ENCODE measurements at places on chromosomes 4 and X. TPM values are rescaled to one million over a fixed set of nuclear protein-coding genes. Genes with fewer than 3 reads are reported as not detected.

GRCh38 chr4:20570981-20571715, 129.1 kb upstream of the PACRGL start:
- DNase-seq: no peak

- DNase-seq: no peak
Measured at GRCh38 chr4:336893-337142, 796 bp upstream of the ZNF141 start.

DNA sequence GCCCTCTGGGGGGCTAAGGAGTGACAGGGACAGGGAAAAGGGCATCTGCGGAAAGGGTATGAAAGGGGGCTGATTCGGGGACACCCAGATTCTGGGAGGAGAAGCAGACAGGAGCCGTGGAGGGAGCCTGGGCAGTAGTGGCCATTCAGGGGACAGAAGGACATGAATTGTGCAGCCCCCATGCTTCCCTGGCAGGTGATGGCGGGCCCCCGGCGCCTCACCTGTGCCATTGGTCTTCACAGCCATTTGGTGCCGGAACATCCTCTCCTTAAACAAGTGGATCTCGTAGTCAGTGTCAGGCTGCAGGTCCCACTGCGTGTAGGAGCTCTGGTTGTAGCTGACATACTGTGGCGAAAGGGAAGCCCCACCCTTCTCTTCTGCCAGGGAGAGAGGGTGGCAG, 21.9 kb downstream of the L1CAM start:
- DNase-seq: no peak

DNA sequence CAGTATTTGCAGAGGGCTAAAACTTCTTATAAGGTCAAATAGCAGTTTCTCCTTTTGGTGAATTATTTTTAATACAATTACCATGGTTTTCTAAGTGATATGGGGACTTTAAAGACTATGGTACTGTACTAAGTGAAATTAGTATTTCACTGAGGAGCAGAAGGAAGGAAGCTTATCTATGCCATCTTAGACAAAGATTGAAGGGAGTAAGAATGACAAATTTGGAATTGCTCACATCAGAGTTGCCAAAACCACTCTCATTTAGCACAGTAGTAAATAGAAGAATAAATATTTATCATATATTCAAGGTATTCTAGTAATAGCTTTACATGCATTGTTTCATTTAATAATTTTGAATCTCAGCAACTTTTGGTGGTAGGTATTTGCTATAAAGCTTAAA, 30.4 kb downstream of the SULT1B1 start:
- no peak for DNase-seq

- DNase-seq: no peak
Measured at GRCh38 chrX:42384956-42385355, 393.0 kb downstream of the PPP1R2C start.

- no peak for DNase-seq
Measured at GRCh38 chr4:16745009-16745635, 153.3 kb downstream of the LDB2 start.

GRCh38 chr4:40750461-40751258, 905 bp downstream of the NSUN7 start:
- peak; percentile 30 for DNase-seq

DNA sequence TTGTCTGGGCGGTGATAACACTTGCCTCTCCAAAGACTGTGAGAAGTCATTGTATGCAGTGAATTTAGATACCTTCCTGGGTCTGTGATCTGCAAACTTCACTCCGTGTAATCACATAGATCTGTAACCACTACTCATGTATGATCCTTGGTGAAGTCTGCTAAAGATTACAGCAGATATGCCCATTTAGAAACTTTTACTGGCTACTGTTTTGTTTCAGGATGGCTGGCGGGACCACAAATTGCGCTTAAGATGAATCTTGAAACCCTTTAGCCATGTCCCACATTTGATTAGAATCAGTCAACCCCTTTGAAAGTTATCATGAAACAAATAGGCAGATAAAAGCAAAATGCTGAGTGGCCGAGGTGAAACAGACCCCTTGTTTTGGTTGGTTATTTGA, 126.5 kb upstream of the SCML1 start:
- no peak for DNase-seq

DNA sequence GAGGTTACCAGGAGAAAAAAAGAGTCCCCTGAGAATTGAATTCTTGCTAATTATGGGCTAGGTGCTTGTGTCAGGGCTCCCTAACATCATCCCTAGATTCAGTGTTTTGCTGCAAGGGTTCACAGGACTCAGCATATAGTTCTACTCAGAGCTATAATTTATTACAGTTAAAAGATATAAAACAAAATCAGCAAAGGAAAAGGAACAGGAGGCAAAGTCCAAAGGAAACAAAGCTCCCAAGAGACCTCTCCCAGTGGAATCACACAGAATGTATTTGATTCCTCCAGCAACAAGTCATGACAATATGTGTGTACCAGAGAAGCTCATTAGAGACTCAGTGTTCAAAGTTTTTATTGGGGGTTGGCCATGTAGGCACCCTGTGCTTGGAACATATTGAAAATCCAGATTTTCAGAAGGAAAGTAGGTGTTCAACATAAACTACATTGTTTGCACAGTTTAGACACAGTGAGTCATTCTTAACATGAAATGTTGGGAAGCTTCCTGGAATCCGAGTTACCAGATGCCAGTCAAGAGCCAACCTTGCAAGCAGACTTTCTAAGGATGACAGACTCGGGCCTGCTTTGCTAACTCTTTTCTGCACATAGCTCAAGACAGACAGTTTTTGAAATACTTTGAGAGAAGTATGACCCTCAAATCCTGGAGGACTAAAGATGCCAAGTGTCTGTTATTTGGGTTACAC, 311.3 kb upstream of the EMCN start:
- no peak for DNase-seq

DNA sequence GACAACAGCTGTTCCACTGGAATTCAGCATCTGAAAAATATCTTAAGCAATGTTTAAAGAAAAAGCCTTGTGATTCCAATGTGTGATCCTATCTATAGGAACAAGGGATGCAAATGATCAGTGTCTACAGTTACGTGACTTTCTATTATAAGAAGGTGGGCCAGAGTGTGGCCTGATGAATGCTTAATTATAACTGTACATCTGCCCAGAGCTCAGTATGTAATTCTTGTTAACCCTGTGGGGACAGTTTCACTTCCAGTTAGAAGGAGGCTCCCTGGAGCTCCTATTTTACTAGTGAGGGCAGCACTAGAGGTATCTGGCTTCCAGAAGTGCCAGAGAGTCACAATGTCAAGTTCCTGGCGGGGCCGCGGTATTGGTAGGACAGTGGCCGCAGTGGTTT, 288.5 kb downstream of the USP46 start:
- no peak for DNase-seq

DNA sequence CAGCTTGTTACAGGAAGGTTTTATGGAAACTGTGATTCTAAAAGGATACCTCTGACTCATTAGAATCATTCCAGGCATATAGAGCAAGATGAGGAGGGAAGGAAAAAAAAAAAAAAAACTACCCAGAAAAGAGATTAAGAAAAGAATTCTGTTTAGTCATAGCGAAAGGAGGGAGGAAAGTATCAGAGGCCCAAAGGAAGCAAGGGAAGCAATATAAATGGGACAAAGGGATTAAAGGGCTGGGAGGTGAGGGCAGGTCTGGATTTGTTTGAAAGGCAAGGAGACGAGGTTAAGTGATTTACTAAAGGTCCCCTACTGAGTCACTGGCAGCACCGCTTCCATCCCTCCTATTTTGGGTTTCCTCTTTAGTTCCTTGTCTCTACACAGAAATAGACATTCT, 88.6 kb upstream of the IL1RAPL1 start:
- DNase-seq: no peak

DNA sequence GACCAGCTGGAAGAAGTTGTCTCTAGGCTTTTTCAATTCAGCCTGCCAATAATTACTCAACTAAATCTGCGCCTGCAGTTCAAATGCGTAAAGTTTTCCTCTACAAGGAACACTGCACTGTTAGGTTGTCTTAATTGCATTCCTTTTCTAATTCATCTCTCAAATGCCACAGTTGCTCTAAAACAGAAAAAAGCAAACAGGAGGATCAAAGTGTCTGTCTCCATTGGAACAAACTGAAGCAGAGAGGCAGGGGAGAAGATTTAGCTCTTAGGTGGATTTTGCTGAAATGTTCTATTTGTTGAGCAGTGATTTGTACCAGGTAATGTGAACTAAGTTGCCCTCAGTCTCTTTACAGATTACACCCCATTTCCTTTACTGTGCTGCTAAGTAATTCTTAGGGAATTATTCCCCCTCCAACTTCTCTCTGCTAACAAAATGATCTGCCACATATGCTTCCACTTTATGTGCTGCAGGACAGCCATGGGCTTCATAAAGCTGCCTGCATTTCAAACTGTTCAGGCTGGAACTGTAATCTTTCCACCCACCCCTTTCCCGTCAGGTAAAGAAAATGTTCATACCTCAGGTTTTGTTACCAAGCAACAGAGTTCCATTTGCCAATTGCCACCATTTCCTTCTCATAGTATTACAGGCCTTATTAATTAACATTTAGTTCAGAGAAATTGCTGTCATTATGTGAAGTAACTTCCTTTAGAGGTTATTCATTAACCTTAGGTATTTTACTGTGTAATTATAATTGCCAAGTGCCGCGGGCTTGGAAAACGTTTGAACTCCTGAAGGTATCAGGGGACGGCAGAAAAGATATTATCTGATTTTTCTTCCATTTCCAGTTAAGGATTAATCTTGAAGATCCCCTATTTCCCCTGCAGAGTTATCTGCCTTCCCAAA, 149.3 kb downstream of the SPRY1 start:
- no peak for DNase-seq

DNA sequence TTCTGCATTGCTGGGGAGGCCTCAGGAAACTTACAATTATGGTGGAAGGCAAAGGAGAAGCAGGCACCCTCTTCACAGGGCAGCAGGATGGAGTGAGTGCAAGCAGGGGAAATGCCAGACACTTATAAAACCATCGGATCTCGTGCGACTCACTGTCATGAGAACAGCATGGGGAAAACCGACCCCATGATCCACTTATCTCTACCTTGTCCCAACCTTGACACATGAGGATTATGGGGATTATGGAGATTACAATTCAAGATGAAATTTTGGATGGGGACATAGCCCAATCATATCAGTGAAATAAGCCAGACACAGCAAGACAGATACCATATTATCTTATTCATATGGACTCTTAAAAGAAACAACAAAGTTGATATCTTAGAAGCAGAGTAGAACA, 134.9 kb downstream of the C4orf33 start:
- no peak for DNase-seq

DNA sequence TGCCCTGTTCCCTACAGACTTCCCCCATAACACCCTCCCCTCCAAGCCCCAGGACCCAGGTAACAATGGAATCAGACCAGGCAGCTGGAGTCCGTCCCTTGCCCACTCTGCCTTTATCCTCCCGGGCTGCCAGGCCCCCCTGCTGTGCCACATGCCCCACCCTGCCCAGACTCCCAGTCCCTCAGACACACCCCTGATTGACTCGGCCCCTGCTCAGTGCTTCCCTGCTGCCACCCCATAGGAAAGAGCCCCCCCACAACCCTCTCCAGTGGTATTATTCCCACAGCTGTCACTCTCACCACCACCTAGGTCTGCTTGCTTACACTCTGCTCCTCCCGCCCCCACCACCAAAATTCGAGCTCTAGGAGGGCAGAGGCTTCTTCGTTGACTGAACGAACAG, 4.7 kb upstream of the NAA10 start:
- no peak for DNase-seq

DNA sequence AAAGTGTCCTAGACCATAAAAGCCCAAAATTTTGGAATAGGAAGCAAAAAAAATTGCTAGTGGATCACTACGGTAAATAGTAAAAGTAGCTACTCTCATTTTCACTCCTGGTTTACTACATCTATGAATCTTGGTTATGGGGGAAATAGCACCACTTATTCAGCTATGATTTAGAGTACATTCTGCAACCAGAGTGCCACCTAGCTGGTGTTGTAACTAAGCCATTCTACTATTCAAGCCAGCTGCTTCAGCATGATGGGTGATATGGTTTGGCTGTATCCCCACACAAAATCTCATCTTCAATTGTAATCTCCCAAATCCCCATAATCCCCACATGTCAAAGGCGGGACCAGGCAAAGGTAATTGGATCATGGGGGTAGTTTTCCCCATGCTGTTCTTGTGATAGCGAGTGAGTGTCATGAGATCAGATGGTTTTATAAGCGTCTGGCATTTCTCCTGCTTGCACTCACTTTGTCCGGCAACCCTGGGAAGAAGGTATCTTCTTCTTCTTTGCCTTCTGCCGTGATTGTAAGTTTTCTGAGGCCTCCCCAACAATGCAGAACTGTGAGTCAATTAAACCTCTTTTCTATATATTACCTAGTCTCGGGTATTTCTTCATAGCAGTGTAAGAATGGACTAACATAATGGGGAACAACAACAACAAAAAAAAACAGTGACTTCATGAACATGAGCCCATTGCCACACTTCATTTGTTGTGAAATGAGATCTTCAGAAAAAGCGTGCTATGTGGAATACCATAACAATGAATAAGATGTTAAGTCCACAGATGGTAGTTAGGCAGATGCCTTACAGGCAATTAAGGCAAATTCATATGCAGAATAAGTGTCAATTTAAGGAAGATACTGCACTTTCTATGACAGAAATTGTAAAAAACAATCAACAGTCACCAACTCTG, 280.1 kb downstream of the PABPC4L start:
- DNase-seq: no peak

GRCh38 chrX:128309311-128309710, 257.1 kb upstream of the ACTRT1 start:
- no peak for DNase-seq

The PRR32 gene
- polyA plus RNA-seq: not detected

The DGAT2L6 gene
- polyA plus RNA-seq: not detected

The AKAP17A gene
- 41.4 TPM for polyA plus RNA-seq

The JAKMIP1 gene
- 0.22 TPM for polyA plus RNA-seq

The PAK3 gene
- polyA plus RNA-seq: 1.6 TPM

The PLAC1 gene
- polyA plus RNA-seq: 0.46 TPM

The CHRDL1 gene
- 8.9 TPM for polyA plus RNA-seq

The CFAP299 gene
- polyA plus RNA-seq: 3.3 TPM

The COL4A6 gene
- polyA plus RNA-seq: 14.5 TPM

All from right lung (tissue), 10 donors.